Frontal cortex (tissue), 4 donors: ENCODE measurements at places on chromosomes 6 and 20. TPM values are rescaled to one million over a fixed set of nuclear protein-coding genes. Genes with fewer than 3 reads are reported as not detected.

- DNase-seq = peak; percentile 89
Measured at GRCh38 chr6:44223319-44224028, at the start of gene SLC29A1. SLC29A1 (plus strand) TSS chr6:44223595; CDS start chr6:44227314, 3,719 bp downstream.

DNA sequence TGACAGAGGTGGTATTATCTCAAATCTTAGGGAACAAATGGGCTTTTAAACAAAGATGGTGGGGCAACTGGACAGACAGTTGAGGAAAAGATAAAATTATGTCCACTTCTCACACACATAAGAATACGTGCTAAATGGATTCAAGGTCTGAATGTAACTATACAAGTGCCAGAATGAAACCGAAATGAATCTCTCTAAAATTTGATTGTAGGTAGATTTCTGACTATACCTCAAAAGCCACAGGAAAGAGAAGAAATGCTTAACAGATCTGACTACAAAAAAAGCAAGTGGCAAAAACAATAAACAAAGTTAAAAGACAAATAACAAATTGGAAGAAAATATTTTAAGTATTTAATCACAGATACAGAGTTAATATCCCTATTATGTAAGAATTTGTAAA is 182.7 kb upstream of the OLIG3 start:
- no peak for DNase-seq

- no peak for DNase-seq
Measured at GRCh38 chr6:4021854-4022695, 56.9 kb downstream of the FAM217A start.

- DNase-seq = no peak
Measured at GRCh38 chr6:6565069-6565468, 23.5 kb upstream of the LY86 start.

Gene ENPP5
- total RNA-seq = 5.3 TPM

Gene TNF
- total RNA-seq = not detected
